ENCODE measurements at places on chromosomes 1 and 21.

DNA sequence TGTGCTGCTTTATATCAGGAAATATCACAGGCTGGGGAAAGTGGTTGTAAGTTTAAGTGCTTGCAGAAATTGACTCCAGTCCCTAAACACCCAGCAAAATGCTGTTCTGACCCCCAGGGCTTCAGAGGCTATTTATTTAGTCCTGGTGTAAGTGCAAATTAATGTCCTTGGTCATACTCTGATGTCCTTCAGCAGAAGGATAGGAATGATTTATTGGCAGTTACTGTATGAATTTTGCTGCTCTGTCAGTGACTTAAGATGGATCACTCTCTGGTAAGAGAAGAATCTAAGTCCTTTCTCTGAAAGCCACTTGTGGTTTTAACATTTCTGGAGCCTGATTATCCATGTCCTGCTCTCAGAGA is 21.9 kb downstream of the FAM20B start:
- DNase-seq = no peak

- DNase-seq = no peak
Measured at GRCh38 chr1:20187813-20188454, 1.6 kb upstream of the PLA2G2C start.

DNA sequence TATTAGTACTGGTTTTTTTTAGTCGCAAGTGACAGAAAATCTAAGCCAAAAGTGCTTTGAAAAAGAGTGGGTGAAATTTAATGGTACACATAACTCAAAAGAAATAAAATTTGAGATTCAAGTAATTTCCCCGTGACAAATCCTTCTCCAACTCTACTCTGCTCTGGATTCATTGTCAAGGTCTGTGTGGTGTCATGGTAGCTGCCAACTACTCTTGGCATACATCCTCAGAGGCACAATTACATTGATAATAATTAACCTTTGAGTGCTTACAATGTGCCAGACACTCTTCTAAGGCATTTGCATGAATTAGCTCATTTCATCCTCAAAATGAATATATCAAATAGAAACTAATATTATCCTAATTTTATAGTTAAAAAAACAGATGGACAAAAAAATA is 1153.9 kb upstream of the NCAM2 start:
- no peak for DNase-seq

GRCh38 chr21:23977971-23978370 is 1629.3 kb downstream of the MRPL39 start:
- DNase-seq = no peak

DNA sequence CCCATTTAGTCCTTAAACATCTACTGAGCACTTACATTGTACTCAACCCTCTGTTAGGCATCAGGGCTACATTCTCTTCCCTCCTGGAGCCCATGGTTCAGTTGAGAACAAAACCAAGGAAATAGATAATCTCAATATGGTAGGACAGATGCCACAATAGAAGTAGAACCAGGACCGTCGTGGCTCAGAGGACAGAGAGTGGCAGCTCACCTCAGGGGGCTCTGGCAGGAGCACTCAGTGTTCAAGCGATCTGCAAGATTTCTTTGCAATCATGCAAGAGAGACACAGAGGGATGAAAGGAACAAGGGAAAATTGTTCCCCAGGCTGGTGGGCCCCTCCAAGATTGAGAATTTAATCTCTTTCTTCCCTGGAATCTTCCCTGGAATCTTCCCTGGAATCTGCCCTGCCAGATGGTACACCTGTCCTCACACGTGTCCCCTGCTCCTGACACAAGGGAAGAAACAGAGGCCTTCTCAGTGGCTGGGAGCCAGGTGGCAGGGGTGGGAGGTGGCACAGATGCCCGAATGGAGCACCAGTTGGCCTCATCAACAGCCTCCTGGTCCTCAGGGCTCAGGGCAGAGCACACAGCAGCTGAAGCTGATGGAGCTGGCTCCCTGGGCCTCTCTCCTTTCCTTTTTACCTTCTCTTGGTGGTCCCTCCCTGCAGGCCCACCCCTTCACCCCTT is 135.4 kb downstream of the PLXNA2 start:
- DNase-seq = no peak

- no peak for DNase-seq
Measured at GRCh38 chr1:3409366-3410141, 44.9 kb upstream of the ARHGEF16 start.

DNA sequence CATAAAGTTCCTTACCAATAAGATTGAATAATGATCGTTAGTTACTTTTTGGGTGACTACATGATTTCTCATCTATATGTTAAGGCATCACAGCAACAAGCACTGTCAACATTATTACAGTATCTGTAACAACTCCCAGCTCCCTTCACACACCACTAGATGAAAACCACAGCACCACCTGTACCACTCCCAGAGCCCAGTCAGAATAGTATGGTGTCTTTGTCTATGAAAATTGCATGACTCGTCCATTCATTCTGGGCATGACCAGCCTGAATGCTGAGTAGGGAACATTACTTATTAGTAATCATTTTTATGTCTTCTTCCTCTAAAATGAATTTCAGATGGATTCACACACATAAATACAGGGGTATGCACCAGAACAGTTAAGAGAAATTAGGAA is 7.0 kb downstream of the OLFML2B start:
- DNase-seq = no peak

DNA sequence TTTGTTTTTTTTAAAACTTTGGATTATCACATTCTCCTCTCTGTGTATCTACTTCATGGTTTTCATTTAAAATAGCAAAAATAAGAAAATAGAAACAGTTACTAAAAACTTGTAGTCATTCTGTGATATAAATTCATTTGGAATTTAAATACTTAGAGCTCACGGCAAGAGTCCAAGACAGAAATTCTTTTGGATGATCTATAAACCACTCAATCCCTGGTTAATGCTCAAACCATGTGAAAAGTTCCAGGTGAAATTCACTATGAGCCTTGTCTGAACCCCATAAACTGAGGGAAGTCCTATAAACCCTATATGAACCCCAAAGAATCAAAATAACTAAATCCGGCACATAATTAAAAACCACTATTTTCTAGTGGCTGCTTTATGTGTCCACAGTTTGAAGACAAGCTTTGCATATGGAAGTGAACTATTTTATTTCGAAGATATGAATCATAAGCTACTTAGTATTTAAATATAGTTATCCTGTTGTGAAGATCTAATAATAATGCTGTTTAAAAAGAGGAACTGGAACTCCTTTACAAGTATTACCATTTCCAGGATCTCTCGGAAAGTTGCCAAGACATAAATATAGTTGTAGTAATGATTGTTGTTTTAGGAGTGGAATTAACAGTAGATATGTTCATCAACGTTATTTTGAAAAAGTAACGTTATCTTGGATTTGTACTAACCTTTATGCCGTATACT is 163.5 kb downstream of the NFIA start:
- DNase-seq = no peak
